Kidney epithelial cell (primary cell): ENCODE measurements at places on chromosomes 7 and 10. TPM values are rescaled to one million over a fixed set of nuclear protein-coding genes. Genes with fewer than 3 reads are reported as not detected.
A peak's percentile ranks its signal among the peaks of the same experiment; 100 is the strongest.

- DNase-seq: peak; percentile 63
Observed at GRCh38 chr10:73591935-73592699, 975 bp upstream of the USP54 start.

GRCh38 chr7:86776136-86776535, 132.4 kb downstream of the GRM3 start:
- no peak for DNase-seq

DNA sequence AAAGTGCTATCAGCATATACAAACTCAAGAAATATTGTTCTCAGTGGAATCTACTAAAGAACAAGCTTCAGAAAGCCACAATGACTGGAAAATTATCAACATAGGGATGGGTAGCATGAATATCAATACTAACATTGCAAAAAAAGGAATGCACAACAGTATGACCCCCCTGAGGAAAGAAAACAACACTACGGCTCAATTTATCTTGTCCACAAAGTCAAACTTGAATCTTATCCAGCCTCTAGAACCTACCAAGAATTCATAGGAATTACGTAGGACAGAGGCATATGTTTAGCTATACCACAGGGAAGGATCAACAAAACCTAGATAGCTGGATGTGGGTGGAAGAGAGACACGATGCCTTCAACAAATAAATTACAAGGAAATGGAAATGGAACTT, 54.6 kb downstream of the AGMO start:
- DNase-seq: no peak

DNA sequence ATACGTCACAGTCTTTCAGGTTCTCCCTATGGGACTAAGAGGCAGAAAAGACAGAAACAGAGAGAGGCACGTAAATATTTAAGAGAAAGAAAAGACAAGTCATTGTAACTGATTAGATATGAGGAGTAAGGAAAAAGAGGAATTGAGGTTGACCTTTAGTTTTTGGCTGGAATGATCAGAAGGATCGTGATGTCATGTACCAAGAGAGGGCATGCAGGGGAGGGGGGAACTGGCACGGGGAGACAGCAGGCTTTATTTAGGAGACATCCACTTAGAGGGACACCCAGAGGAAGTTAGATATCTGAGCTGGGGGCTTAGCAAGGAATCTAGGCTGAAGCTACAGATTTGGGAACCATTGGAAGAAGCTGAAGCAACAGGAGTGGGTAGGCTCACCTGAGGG, 9.2 kb upstream of the LRRC20 start:
- DNase-seq: no peak

DNA sequence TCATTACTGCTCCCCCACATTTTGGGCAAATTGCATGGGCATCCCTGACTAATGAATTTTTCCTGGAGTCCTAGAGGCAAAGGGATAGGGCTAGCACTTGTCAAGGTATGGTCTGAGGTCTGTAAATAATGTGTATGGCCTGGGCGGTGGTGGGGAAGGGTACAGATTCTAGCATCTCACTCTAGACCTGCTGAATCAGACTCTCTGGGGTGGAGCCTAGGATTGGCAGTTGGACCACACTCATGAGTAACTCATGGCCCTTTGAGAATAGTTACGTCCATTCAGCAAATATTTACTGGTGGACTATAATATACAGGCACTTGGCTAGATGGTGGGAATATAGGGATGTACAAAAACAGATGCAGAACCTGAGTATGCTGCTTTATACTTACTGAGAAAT, 118.0 kb downstream of the CELF2 start:
- no peak for DNase-seq

GRCh38 chr7:48158404-48158803, 12.9 kb upstream of the ABCA13 start:
- no peak for DNase-seq

DNA sequence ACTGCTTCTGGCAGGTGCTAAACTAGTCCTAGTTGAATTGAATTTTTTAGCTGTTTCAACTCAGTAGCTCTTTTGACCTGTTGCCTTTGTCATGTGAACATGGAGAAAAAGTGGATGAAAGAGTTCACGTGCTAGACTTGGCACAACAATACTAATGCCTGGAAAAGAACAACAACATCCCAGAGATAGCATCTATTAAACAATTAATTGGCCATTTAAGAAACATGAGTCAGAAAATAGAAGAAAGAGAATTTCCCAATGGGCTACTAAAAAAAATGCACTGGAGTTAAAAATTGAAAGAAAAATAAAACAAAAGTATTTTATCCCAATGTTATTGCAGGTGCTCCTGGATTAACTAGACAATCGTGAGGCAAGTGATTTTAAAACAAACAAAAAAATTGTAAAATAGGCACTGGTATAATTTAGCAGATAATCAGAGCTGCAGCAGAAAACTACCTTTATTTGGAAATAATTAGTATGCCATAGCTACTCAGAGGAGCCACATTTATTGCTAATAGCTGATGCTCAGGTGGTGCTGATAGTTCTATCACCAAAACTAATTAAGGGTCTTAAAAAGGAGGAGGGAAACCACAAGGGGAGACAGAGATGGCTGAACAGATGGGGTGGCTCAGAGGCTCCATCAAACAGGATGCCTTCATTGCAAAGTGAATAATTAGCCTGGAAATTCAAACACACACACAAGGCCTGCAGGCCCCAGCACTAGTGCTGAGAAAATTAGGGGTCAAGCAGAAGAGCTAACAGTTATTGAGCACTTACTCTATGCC, 17.6 kb downstream of the CCDC71L start:
- no peak for DNase-seq

DNA sequence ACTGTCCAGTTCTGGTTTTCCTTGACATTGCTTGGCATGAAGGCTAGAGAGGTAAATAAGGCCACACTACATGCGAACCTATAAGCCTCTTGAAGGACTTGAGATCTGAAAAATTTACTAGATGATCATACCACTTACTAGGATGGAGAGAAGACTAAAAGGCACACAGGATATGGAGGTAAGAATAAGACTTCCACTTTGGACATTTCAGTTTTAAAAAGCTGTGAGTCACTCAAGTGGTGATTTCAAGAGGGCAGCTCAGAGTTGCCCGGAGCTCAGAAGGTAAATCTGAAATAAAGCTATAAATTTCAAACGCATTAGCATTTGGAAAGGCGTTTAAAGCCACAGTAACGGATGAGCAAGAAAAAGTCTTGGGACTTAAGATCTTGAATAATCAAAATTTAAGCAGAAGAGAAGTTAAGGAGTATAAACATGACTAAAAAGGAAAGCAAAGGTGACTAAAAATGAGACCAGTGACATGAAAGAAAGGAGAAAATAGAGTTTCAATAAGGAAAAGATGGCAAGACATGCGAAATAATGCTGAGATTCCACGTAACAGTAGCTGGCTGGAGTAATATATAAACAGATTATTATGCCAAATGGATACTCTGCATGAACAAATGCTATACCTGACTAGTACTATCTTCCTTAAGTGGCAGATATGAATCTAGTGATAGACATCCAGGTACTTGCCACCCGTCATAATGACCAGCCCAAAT, 68.3 kb downstream of the SNX13 start:
- DNase-seq: no peak

DNA sequence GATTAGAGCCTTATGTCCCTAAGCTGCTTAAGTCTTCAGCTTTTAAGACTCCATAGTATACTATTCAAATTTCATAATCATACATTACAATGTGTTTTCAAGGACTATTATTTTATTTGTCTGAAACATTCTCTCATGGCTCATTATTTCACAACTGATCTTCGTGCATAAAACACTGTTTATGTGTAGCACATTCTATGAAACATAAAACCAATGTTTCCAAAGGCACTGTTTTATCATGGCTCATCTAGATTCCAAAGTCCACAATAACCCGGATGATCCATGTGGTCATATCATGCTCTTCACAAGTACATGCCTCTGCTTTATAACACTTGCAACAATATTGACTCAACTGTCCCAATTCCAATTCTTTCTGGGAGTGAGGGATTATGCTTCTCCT, 806.1 kb downstream of the TNS3 start:
- DNase-seq: no peak

DNA sequence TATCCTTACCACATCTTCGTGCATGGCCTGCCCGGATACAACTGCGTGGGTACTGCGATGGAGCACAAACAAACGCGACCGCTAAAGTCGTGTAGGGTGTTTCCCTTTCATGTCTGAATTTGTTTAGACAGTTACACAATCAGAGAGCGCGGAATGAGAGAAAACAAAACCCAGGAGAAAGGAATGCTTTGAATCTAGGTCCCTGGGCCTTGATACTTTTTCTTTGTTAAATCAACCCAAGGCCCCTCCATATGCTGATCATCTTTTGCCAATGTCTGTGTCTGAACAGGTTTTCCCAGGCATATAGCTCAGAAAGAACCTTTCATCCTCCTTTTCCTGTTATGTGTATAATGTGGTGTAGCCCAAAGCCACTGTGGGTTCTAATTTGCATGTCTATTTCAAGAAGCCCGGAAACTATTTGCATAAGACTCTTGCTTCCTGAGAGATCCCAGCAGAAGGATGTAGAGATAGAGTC, 145.8 kb downstream of the FRMD4A start:
- DNase-seq: no peak

- no peak for DNase-seq
Observed at GRCh38 chr10:3807211-3807927, 22.4 kb upstream of the KLF6 start.

DNA sequence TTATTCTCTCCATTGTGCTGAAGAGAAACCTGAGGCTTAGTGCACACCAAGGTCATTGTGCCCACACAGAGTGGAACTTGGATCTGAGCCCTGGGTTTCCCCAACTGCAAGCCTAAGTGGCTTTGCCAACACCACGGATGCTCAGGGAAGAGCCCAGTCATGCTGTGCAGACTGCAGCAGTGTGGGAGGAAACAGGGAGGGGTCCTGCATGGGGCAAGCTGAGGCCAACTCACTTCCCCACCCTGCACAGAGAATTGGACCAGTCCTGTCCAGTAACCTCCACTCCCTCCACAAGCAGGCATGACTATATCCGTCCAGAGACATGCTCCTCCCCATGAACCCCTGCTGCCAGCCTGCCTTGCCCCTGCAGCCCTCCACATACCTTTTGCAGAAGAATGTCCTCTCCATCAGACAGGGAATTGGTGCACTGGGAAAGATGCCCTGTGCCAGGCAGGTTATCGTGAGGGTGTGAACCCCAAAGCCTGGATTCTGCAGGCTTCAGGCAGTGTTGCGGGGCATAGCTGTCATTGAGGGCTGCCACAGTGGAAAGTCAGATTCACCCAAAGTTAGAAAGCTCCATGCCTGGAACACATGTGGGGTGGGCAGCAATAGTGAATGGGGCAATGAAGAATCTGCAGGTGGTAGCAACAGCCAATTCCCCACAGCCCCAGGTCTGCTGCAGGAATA, 44.9 kb downstream of the DRGX start:
- no peak for DNase-seq

- DNase-seq: no peak
Observed at GRCh38 chr7:65953890-65954450, 28.0 kb downstream of the GUSB start.

GRCh38 chr7:98280791-98281756, at the start of gene BRI3:
Gene BRI3 (plus strand): TSS chr7:98281686. CDS start chr7:98281796, 110 bp downstream.
- no peak for DNase-seq

GRCh38 chr7:157703534-157704195, 366.9 kb downstream of the DNAJB6 start:
- DNase-seq: no peak

Gene PDE6C
- total RNA-seq: not detected in 2 replicates

Gene ABCB4
- total RNA-seq: 6.4 and 6.6 TPM in 2 replicates

Gene LIPJ
- total RNA-seq: 0.08 TPM in 1 of 2 replicates, not detected in the other

Gene PSD
- 2.0 and 3.8 TPM in 2 replicates for total RNA-seq

Gene NOS3
- total RNA-seq: 1.0 and 3.1 TPM in 2 replicates

Gene STEAP1B
- not detected in 2 replicates for total RNA-seq

Gene SERPINE1
- 229 and 245 TPM in 2 replicates for total RNA-seq

Gene MCU
- 15.4 and 16.8 TPM in 2 replicates for total RNA-seq

Gene VIPR2
- total RNA-seq: not detected in 2 replicates
